ENCODE measurements at places on chromosomes 7 and 10.

DNA sequence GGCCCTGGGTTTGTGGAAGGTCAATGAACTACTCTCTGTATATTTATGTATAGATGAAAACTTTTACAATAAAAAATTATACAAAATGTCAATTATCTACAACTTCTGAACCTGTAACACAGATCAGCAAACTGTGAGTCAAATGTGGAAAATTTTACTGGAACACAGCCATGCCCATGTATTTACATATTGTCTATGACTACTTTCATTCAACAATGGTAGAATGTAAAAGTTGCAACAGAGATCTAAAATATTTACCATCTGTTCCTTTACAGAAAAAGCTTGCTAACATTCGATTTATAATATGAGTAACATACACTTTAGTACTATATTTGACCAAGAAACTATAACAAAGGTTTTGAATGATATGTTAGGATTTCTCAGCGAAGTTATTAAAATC is 481.6 kb downstream of the PARD3 start:
- no peak for DNase-seq

DNA sequence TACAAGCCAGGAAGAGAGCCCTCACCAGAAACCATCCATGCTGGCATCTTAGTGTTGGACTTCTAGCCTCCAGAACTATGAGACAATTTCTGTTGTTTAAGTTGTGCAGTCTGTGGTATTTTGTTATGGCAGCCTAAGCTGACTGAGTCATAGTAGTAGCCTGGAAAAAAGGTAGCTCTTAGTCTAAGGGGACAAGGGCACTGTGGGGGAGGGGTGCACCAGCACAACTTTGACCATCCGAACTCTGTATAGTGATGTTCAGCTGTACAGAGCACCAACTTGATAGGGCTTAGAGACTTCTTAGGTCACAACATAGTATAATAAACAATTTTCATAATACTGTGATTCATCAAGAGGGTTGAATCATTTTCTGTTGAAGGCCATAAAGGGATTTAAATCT is 14.3 kb downstream of the EIF4EBP2 start:
- DNase-seq, result peak; percentile 69

DNA sequence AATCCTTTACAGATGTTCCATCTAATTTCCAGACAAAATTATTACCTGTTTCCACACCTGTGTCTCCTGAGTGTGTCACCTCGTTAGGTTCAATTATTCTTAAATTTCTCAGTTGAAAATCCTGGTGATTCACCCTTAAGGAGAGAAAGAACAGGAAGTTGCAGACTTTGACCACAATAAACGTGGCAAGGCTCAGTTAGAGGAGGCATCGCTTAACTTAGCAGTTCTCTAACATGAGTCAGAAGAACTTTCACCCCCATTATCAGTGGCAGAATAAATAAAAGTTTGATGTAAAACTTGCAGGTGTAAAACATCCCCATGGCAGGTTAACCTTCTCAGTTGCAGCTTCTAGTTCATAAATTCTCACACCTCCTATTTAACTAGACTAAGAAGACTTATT is 8.3 kb downstream of the XPNPEP1 start:
- peak; percentile 92 for DNase-seq

- no peak for DNase-seq
These were observed 717.0 kb upstream of the MBL2 start for GRCh38 chr10:53489335-53490182.
